ENCODE measurements at places on chromosomes 11 and 22.

DNA sequence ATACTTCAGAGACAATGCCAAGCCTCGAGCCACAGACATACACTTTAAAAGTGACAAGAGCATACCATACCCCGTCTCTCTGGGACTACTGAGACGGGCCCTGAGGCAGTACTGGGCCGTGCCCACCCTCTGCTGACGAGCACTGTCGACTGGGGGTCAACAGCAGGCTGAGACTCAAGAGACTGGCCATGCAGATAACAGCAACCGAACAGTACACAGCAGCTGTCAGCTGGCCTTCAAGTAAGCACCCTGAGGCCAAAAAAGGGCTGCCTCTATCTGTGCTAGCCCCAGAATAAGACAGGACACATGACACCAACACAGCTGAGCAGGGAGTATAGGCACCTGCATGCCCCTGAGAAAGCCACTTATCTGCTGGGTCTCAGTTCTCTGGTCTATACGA lies 18.9 kb upstream of the TMEM121B start:
- ATAC-seq = no peak

GRCh38 chr11:10651656-10652361 lies 41.7 kb downstream of the IRAG1 start:
- ATAC-seq = no peak

DNA sequence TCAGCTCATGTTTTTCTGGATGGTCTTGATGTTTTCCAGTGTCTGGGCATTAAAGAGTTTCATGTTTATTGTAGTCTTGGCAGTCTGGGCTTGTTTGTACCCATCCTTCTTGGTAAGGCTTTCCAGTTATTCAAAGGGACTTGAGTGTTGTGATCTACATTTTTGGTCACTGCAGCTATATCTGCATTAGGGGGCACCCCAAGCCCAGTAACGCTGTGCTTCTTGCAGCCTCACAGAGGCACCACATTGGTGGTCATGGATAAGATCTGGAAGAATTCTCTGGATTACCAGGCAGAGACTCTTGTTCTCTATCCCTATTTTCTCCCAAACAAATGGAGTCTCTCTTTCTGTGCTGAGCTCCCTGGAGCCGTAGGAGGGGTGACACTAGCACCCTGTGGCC lies 451.5 kb upstream of the FAT3 start:
- no peak for ATAC-seq

GRCh38 chr11:96061730-96062129 lies 137.8 kb upstream of the MTMR2 start:
- ATAC-seq = no peak

GRCh38 chr11:12109591-12110196 lies 696 bp upstream of the MICAL2 start:
- ATAC-seq = peak; percentile 5

GRCh38 chr11:24819006-24819405 lies 322.2 kb downstream of the LUZP2 start:
- no peak for ATAC-seq

DNA sequence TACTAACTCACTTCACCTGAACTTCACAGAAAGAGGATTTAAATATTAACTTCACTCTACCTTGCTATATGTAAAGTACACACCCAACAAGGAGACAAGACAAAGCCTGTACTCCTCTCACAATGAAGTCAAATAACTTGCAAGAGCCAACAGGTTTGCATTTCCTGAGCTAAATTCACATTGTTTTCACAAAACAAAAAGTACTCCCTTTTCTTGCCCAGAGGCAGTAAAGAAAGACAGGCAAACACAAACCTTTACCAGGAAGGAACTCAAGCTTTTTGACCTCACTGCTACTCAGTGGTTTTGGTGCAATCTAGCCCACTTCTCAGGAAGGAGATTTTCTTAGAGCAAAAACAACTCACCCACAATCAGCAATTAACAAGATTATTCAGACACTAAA lies 15.7 kb downstream of the USP28 start:
- ATAC-seq = peak; percentile 88

DNA sequence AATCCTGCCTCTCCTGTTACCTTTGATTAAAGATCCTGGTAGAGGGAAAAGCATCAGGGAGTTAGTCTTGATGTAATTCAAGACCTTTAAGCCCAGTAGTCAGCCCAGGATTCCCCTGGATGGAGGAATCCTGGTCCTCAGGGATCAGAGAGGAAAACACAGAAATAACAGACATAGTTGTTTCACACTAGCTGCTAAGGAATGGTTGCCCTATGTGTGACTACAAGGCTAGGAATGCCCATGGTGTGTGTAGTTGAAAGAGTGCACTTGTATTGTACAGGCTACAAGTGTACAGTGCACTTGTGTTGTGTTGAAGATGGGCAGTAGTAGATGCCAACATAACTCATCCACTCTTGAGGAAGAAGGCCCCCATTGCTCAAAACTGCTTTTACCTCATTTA lies 226.8 kb downstream of the AASDHPPT start:
- ATAC-seq = peak; percentile 22

GRCh38 chr11:95338430-95338991 lies 107.5 kb upstream of the SESN3 start:
- ATAC-seq = peak; percentile 17

DNA sequence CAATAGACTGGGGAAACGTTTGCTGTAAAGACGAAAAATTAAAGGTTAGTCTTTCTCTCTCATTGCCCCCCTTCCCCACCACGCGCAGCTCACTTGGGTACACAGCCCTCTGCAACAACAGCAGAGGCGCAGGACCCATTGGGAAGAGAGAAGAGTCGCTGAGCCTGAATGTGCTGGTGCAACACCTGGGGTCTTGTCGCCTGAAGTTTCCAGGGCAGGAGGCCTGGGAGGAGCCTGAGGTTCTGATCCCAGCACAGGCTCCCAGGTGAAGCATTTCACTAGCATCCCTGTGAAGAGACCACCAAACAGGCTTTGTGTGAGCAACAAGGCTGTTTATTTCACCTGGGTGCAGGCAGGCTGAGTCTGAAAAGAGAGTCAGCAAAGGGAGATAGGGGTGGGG lies 116.2 kb upstream of the NTM start:
- no peak for ATAC-seq

DNA sequence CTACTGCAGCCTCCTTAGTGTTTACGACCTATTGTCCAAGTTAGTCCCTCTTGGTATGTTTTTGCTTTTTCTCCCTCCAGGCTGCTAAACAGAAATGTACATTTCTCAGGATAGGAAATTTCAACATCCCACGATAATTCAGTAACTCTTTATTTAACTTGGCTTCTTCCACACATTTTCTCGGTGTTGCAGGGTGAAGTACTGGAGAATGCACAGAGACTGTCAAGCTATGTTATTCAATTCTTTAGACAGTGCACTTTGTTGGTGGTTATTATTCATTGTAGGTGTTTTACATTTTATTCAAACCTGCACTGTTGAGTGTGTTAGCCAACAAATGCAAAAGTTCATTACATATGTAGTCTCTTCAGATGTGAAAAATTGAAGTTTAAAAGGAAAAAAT lies 839.8 kb downstream of the LRRC4C start:
- no peak for ATAC-seq

DNA sequence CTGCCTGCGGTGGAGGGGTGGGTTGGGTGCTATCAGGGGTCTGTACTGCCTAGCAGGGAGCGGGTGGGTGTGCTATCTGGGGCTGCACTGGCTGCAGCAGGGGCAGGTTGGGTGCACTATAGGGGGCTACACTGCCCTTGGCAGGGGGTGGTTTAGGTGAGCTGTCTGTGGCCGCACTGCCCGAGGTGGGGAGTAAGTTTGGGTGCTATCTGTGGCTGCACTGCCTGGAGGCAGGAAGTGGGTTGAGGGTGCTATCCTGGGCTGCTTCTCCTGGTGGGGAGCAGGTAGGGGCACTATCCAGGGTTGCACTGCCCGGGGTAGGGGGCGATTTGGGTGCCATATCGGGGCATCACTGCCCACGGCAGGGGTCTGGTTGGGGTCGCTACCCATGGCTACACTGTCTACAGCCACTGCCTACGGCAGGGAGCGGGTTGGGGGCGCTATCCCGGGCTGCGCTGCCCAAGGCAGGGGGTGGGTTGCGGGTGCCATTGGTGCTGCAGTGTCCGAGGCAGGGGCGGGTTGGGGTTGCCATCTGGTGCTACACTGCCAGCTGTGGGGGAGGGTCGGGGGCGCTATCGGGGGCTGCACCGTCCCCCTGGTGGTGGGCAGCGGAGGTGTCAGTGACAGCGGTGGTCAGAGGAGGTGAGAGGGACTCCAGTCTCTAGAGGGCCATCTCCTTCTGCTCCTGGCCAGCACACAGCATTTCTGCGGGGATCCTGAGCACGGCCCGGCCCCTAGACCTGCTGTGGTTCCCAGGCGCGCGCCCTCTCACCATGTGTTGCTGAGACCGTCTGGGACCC lies 1.3 kb upstream of the RFPL2 start:
- no peak for ATAC-seq

GRCh38 chr22:35727436-35727835 lies 9.8 kb downstream of the APOL5 start:
- ATAC-seq = no peak

DNA sequence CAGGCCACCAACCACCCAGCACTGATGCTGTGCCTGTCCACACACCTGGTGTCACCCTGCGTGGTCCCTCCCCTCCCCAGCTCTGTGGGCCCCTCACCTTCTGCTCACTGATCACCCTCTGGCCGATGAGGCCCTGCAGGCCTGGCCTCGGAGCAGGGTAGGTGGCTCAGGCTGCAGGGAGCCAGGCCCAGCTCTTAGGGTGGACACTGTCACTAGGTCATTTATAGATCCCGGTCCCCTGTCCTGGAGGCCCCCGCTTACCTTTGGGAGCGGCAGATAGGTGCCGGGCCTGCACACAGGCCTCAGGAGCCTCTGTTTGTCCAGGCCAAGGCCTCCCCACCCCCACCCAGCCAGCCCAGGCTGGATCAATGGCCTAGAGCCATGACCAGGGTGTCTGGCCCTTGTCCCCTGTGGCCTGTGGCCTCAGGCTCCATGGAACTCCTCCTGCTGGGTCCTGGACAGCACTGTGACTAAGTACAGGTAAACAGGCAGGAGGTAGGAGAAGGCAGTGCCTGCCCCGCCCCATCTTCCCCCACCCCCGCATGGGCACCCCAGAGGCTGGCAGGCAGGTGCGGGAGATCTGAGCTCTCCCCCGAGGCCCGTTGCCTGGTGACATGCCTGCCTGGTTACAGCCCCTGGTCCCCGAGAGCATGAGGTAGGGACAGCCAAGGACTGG lies at the start of gene TMPRSS6:
Gene TMPRSS6, minus strand, starts transcription at position 472 of the 676 bp plus-strand sequence. CDS start 6,296 bp downstream, outside the sequence.
- ATAC-seq = no peak

DNA sequence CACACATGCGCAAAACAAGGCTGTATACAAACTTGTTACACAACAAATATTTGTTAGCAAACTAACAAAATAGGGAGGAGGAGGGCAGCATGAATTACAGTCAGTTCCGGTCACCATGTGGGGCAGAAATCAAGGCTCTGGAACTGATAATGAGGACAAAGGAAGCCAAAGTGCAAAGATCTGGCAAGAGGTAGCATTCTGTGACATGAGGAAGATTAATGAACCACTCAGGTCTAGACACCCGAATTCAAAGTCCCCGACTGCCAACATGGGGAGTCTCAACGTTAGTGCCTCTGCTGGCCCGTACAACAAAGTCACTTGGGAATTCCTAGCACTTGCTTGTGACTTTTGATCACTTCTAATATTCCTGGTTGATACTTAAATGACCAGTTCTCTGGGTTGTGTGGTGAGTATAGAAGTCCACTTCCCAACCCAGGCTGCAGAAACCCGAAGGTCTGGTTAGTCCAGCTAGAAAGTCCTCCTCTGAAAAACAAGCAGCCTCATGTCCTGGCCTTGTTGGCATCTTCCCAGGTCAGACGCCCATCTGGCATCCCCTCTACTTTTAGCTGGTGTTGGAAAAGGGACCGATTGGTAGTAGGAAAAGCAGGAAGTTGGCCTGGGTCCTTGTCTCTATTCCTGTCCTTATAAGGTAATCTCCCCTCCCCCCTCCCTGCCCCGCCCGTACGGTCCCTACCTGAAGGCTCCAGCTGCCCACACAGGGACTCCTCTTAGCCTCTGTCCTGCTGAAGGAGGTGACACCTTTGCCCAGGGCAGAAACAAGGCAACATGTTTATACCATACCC lies 1.6 kb downstream of the SUN2 start:
- ATAC-seq = peak; percentile 31

GRCh38 chr22:46356496-46357480 lies 21.3 kb downstream of the TRMU start:
- no peak for ATAC-seq

- ATAC-seq = no peak
Measured at GRCh38 chr11:70616938-70617654, 218.8 kb downstream of the CTTN start.

- no peak for ATAC-seq
Measured at GRCh38 chr11:94840209-94840608, 72.1 kb downstream of the AMOTL1 start.

- ATAC-seq = no peak
Measured at GRCh38 chr11:12698048-12698447, 23.8 kb downstream of the TEAD1 start.

DNA sequence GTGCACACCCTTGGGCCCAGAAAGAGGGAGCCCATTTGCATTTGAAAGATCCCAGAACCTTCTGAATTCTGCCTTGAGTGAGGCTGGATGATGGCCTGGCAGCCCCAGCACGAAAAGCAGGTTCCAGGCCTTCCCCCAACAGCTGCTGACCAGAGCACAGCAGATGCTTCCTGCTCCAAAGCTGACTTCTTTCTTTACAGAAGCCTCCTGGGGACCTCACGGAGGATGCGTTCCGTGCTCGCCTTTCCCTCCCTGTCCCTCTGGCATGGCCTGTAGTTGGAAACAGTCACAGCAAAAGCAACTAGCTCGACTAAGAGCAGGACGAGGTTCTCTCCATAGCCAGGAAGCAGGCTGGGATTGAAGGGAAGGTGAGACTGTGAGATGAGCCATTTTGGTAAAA lies 107.7 kb upstream of the B3GAT1 start:
- no peak for ATAC-seq
